ENCODE measurements at places on chromosomes 5 and 9. TPM values are rescaled to one million over a fixed set of nuclear protein-coding genes. Genes with fewer than 3 reads are reported as not detected.

The PRSS3 gene
- not detected for total RNA-seq

The IFNA13 gene
- total RNA-seq = not detected

The MED22 gene
- total RNA-seq = 61.8 TPM

GRCh38 chr5:78698191-78698791, 49.7 kb upstream of the LHFPL2 start:
- H3K4me3 ChIP-seq = no peak overlapping the region
- no peaks in the 10 kb centered on the region for H3K36me3 ChIP-seq
- H3K27ac ChIP-seq = no peak overlapping the region
- no peaks in the 10 kb centered on the region for H3K27me3 ChIP-seq

GRCh38 chr9:71764463-71764862, 3.9 kb downstream of the CEMIP2 start:
- H3K27me3 ChIP-seq = no peaks in the 10 kb centered on the region
- no peak overlapping the region for H3K4me3 ChIP-seq
- no peaks in the 10 kb centered on the region for H3K36me3 ChIP-seq
- no peak overlapping the region for H3K27ac ChIP-seq
- no peak for DNase-seq

- H3K36me3 ChIP-seq = no peaks in the 10 kb centered on the region
- no peak overlapping the region for H3K4me3 ChIP-seq
- no peak overlapping the region for H3K27ac ChIP-seq
- no peaks in the 10 kb centered on the region for H3K4me1 ChIP-seq
Measured at GRCh38 chr9:13351778-13352386, 72.4 kb upstream of the MPDZ start.

Data from H1 (cell line).